ENCODE measurements at places on chromosomes 4 and X. TPM values are rescaled to one million over a fixed set of nuclear protein-coding genes. Genes with fewer than 3 reads are reported as not detected.

- no peak overlapping the region for H3K4me3 ChIP-seq
- DNase-seq: no peak
- no peak overlapping the region for H3K27ac ChIP-seq
- no peaks in the 10 kb centered on the region for H3K4me1 ChIP-seq
- H3K36me3 ChIP-seq: no peaks in the 10 kb centered on the region
These were observed 6.0 kb downstream of the CXCL2 start for GRCh38 chr4:74092957-74093356.

DNA sequence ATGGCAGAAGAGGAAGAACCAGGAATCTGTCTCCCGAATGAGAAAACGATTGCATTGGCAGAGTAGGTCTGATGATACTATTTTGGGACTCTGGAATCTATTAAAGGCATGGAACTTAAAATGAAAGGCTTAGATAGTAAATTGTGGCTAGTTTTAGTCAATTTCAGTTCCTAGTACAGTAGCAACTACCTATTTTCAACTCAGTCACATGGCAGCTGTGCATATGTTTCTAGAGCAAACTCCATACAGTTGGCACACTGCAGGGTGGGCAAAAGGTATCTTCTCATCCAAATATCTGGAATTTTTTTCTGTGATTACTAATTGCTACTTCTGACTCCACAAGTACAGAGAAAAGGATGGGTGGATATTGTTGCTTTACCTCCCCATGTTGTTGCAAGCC, 663.6 kb downstream of the PCDH7 start:
- H3K36me3 ChIP-seq: no peaks in the 10 kb centered on the region
- no peak for DNase-seq
- H3K27ac ChIP-seq: no peak overlapping the region

DNA sequence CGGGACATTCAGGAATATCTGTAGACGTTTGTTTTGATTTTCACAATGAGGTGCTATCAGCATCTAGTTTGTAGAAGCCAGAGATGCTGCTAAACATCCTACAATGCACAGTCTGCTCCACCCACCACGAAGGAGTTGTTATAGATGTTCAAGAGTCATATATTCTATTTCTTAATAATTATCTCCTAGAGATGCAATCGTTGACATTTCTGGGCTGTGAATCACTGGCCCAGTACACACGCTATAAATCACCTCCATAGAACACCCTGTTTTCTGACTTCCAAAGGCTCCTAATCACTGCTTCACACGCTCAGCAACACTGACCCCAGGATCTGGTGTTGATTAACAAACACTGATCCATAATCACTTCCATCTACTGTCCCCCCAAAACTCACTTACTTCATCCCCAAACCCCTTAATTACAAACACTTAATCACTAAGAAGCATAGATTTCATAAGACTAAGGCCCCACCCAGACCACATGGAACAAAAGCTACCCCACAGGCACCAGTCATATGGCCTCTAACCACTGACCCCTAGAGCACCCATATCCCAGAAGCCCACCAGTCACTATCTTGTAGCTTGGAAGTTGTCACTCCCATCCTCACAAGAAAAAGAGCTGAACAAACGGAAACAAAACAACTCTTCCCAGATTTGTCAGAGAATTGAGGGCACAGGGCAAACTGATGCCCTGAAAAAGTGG, 31.7 kb upstream of the ZNF41 start:
- no peak overlapping the region for H3K27ac ChIP-seq
- no peak for DNase-seq
- no peaks in the 10 kb centered on the region for H3K4me1 ChIP-seq
- no peak overlapping the region for H3K4me3 ChIP-seq
- no peaks in the 10 kb centered on the region for H3K36me3 ChIP-seq

GRCh38 chr4:38209654-38210053, 249.5 kb downstream of the PTTG2 start:
- no peaks in the 10 kb centered on the region for H3K36me3 ChIP-seq
- no peak overlapping the region for H3K27ac ChIP-seq
- H3K4me1 ChIP-seq: no peaks in the 10 kb centered on the region
- no peak overlapping the region for H3K4me3 ChIP-seq

- H3K27ac ChIP-seq: no peak overlapping the region
- DNase-seq: no peak
- no peaks in the 10 kb centered on the region for H3K27me3 ChIP-seq
- no peaks in the 10 kb centered on the region for H3K4me1 ChIP-seq
- no peak overlapping the region for H3K4me3 ChIP-seq
These were observed 104.9 kb upstream of the ATP8A1 start for GRCh38 chr4:42761804-42762203.

DNA sequence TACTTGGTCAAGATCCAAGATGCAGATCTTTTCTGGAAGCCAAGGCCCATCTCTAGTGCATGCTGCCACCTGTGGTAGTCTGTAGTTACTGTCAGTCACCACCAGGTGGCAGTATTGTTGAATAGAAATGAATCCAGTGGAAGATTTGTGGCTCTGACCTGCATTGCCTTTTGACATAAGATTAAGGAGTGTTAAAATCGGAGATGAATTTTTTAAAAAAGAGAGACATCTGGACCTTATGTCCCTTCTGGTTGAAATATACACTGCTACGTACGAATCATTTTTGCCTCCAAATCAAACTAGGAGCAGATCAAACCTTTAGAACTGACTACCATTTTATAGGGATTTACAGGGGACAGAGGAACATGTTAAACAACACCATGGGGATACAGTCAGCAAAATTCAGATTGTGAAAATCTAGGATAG, 46.9 kb upstream of the RHOH start:
- no peak overlapping the region for H3K4me3 ChIP-seq
- H3K36me3 ChIP-seq: no peaks in the 10 kb centered on the region
- H3K27ac ChIP-seq: no peak overlapping the region
- H3K27me3 ChIP-seq: no peaks in the 10 kb centered on the region
- no peaks in the 10 kb centered on the region for H3K4me1 ChIP-seq
- peak; percentile 63 for DNase-seq

DNA sequence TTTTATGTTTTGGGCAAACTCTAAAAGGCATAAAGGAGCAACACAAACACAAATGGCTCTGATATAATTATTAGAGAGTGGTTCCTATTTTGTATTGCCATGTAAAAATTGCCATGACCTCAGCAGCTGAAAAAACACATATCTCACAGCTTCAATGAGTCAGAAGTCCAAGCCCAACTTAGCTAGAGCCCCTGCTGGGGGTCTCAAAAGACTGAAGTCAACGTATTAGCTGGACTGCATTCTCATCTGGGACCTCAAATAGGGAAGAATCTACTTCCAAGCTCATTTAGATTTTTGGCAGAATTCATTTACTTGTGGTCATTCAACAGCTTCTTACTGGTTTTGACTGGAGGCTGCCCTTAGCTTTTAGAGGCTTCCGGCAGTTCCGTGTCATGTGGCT, 47.4 kb downstream of the FREM3 start:
- no peaks in the 10 kb centered on the region for H3K4me1 ChIP-seq
- no peak for DNase-seq
- no peaks in the 10 kb centered on the region for H3K27me3 ChIP-seq
- no peak overlapping the region for H3K4me3 ChIP-seq

DNA sequence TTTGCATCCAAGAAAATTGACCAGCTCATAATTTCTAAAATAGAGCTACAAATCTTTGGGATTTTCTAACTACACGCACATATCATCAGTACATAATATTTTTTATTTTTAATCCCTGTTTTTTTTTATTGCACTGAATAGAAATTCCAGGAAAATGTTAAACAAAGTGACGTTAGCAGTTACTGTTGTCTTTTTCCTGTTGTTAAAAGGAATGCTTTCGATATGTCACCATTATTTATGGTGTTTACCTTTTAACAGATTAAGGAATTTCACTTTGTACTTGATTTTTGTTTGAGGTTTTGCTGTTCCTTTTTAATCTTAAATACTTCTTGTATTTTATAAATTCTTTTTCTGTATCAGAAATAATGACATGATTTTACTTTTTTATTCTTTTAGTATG, 89.7 kb downstream of the TMEM144 start:
- H3K36me3 ChIP-seq: no peaks in the 10 kb centered on the region
- H3K4me3 ChIP-seq: no peak overlapping the region
- H3K4me1 ChIP-seq: no peaks in the 10 kb centered on the region
- no peak overlapping the region for H3K27ac ChIP-seq

GRCh38 chr4:68927165-68927564, 24.4 kb downstream of the UGT2A3 start:
- H3K27me3 ChIP-seq: no peaks in the 10 kb centered on the region
- no peaks in the 10 kb centered on the region for H3K4me1 ChIP-seq
- DNase-seq: no peak
- no peaks in the 10 kb centered on the region for H3K36me3 ChIP-seq
- no peak overlapping the region for H3K27ac ChIP-seq

DNA sequence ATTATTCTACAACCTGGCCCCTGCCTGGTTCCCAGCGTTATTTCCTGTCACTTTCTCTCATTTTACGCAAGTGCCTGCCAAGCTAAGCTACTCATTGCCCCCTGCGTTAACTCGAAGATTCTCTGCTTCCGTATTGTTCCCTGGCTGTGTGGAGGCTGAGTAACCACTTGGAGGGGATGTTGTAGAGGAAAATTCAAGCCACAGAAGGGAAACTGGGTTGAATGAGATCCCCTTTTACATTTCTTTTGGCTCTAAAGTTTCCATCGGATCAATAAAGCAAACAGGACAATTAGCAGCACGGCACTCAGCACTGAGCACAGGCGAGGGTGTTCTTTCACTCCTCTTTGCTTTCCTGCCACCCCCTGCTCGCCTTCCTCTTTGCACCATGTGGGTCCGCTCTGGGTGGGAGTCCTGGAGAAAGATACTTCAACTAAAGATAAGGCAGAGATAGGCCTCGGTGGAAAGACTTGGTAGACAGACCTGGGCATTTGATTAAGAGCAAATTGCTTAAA, 4.2 kb upstream of the TMSB4X start:
- H3K4me1 ChIP-seq: no peaks in the 10 kb centered on the region
- H3K27me3 ChIP-seq: no peaks in the 10 kb centered on the region
- DNase-seq: no peak
- H3K27ac ChIP-seq: no peak overlapping the region
- H3K36me3 ChIP-seq: no peaks in the 10 kb centered on the region

DNA sequence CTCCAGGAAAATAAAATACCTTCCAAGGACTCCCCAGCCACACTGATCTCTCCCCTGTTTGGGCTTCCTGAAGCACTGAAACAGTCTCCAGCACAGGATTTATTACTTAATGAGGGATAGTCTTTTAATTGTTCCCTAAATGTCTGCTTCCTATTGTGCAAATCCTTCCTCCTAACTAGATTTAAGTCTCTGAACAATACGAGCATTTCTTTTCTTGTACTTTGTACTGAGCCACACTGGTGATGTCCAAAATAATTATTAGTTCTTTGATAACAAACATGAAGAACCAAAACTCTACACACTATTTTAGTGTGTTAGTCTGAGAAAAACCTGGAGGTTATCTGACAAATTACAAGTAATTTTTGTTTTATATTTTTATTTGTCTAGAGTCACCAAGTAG, 5.1 kb downstream of the ADGRA3 start:
- peaks cover 16% of the 10 kb centered on the region for H3K4me1 ChIP-seq
- H3K27me3 ChIP-seq: no peaks in the 10 kb centered on the region
- DNase-seq: no peak
- no peaks in the 10 kb centered on the region for H3K36me3 ChIP-seq
- H3K27ac ChIP-seq: no peak overlapping the region

DNA sequence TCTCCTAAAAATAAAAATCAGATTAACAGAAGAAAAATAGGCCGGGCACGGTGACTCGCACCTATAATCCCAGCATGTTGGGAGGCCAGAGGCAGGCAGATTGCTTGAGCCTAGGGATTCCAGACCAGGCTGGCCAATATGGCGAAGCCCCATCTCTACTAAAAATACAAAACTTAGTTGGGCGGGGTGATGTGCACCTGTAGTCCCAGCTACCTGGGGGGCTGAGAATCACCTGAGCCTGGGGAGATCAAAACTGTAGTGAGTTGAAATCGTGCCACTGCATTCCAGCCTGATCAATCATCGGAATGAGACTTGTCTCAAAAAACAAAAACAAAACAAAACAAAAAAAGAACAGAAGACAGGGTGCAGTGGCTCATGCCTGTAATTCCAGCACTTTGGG, 32.8 kb upstream of the NOCT start:
- H3K36me3 ChIP-seq: no peaks in the 10 kb centered on the region
- H3K27me3 ChIP-seq: no peaks in the 10 kb centered on the region
- no peak overlapping the region for H3K4me3 ChIP-seq
- H3K4me1 ChIP-seq: peaks cover 10% of the 10 kb centered on the region

DNA sequence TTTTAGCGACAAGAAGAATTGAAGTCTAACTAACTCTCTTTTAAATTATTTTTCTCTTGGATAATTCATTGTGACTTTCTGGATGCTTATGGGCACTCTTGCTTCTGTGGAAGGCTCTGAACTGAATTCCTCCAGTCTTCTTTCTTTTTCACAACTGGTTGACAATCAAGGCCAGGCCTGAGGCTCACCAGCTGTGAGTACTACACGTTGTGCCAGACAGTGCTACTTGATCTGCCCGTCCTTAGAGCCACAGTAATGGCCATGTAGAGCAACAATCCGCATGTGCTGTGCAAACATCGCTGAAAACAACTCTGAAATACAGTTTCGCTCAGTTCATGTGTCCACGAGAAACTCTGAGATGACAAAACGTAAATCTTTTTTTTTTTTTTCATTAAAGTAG, 1336.3 kb upstream of the AGA start:
- no peaks in the 10 kb centered on the region for H3K36me3 ChIP-seq
- no peaks in the 10 kb centered on the region for H3K27me3 ChIP-seq
- no peaks in the 10 kb centered on the region for H3K4me1 ChIP-seq
- no peak for DNase-seq
- no peak overlapping the region for H3K4me3 ChIP-seq

DNA sequence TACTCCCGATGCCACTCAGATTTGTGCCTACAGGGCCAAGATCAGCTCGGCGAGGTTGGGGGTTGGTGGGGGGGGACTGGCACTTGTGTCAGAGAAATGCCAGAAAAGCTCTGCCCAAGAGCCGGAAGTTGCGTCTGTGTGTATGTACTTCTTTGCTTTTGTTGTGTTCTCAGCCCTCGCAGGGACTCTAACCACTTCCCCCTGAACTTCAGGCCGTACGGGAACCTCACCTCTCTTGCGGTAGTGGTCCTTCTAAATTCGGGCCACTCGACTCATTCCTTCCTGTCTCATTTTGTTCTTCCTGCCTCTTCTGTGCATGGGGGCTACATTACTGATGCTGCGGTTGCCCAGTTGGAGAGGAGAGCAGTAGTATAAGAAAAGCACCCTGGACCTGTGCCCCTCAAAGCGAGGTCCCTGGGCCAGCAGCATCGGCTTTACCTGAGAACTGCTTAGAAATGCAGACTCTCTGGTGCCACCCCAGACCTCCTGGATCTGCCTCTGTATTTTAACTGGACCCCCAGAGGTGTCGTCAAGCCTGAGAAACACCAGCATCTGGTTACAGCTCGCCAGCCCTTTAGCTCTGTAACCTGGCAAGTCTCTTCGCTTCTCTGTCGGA, 146.3 kb upstream of the RPS6KA3 start:
- DNase-seq: peak; percentile 5
- no peak overlapping the region for H3K4me3 ChIP-seq
- H3K27ac ChIP-seq: no peak overlapping the region
- H3K36me3 ChIP-seq: no peaks in the 10 kb centered on the region

GRCh38 chrX:25290132-25290531, 274.4 kb upstream of the ARX start:
- no peak overlapping the region for H3K4me3 ChIP-seq
- H3K27ac ChIP-seq: no peak overlapping the region
- no peaks in the 10 kb centered on the region for H3K36me3 ChIP-seq
- DNase-seq: no peak
- H3K4me1 ChIP-seq: no peaks in the 10 kb centered on the region

IL1RAPL1 gene
- not detected for total RNA-seq

NSUN7 gene
- 5.2 TPM for total RNA-seq

HELT gene
- not detected for total RNA-seq

SMIM10 gene
- 12.0 TPM for total RNA-seq

ZCCHC18 gene
- total RNA-seq: 0.47 TPM

RAB39B gene
- total RNA-seq: 1.5 TPM

PDCL2 gene
- total RNA-seq: not detected

MCF2 gene
- 66.9 TPM for total RNA-seq
